ENCODE measurements at places on chromosomes 7 and 10.

GRCh38 chr10:126049759-126050700 lies 153.7 kb downstream of the FANK1 start:
- DNase-seq = no peak

DNA sequence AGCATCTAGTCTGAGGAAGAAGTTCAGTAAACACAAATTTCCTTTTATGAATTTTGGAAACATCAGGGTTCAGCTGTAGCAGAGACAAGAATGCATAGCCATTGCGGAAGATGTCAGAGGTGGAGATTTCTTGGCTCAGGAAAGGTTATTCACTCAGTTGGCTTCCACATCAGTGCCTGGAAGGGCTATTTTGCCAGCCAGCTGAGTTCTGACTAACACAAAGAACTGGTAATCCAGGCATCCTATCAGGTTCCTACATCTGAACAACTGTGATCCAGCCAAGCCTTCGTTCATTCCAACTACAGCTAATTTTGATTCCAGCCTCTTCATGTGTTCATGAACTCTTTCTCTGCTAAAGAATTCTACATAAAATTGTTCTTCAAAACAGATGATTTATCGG lies 965.6 kb downstream of the XPNPEP1 start:
- DNase-seq = no peak

GRCh38 chr10:76883596-76883995 lies 754.0 kb downstream of the KCNMA1 start:
- no peak for DNase-seq

DNA sequence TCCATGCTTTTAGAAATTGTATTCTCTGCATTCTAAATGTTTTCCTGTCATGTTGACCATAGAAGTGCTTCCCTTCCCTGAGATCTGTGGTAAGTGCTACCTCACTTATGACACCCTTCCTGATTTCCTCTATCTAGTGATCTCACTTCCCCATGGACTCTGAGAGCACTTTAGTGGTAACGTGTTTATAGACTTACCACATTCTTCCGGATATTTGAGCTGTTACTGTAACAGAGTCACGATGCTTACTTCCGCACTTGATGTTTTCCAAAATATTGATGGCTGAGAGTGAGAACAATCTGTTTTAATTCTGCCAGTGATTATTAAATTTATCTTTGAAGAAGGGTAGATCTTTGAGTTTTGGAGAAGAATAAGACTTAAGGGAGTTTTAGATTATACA lies 60.1 kb upstream of the NAMPT start:
- no peak for DNase-seq

DNA sequence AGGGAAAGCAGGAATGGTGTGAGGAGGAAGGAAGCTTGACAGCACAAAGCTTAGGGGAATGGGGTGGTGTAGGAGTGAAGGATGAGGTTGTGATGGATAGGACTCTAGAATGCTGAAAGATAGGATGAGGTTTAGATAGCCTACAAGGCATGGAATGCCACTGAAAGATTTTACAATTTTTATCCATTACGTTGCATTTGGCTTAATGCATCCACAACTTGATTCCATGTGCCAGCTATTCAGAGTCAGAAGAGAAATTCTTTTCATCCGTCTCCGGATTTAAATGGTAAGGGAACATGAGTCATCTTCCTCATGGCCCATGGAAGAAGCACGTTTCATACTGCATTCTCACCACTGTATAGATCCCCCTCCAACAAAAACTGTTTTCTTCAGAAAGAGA lies 212.4 kb upstream of the BMPER start:
- no peak for DNase-seq

- DNase-seq = no peak
Measured at GRCh38 chr10:33509231-33509831, 174.9 kb upstream of the NRP1 start.

DNA sequence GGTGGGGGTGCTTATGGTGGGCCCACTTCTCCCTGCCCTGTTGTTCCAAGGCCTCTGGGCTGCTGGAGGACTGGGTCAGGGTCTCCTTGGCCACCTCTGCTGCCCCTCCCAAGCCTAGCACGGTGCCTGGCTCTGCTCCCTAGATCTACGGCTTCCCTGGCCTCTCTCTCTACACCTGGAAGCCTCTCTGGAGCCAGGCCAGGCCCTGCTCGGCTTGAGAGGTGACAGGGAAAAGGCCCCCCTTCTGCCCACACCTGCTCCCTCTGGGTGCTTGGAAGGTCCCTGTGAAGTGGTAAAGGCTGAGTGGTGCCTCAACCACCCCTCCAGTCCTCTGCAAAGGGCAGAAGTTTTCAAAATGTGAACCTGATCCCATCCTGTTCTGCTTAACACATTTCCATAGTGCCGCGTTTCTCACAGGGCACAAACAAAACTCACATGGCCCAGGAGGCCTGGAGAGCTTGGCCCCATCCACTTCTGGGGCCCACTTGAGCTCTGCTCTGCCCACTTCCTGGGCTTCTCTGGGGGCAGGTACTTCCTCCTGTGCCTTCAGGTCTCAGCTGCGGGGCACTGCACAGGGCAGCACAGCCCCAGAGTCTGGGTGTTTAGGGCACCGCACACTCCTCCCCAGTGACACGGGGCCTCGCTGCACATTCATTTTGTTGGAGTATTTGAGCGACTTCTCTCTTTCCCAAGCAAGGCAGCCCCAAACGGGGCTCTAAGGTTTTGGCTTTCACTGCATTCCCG lies 169.9 kb downstream of the PIP4K2A start:
- DNase-seq = no peak

DNA sequence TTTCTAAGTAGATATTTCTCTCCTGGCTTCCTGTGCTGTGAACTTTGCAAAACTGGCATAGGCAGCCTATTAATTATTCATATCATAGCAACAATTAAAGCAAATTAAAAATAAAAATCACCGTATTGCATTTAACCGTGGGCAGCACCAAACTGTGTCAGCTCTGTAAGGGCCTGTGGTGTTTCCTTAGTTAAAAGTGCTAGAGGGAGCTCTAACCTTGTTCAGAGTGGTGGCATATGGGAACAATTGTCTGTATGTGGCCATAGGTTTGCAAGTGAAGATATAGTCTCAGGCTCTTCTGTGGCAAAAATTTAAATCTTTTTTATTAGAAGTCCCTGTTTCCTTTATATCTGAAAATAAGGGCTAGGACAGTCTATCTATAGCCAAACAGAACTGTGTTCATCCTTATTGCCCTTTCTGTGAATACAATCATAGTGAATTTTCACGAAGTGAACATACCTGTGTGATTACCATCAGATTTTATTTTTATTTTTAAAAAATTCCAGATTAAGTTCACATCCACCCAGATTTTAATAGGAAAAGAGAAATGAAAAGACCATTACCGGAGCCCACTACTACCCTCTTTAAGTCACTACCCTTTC lies 92.6 kb downstream of the POLL start:
- DNase-seq = no peak

Data from stimulated activated CD4-positive, alpha-beta T cell treated with anti-CD3 and anti-CD28 coated beads, Interleukin-1b, Interleukin-23, amount 100 ng/mL, for 4 hours (primary cell).